ENCODE measurements at places on chromosomes 1 and 21.
A peak's percentile ranks its signal among the peaks of the same experiment; 100 is the strongest.

DNA sequence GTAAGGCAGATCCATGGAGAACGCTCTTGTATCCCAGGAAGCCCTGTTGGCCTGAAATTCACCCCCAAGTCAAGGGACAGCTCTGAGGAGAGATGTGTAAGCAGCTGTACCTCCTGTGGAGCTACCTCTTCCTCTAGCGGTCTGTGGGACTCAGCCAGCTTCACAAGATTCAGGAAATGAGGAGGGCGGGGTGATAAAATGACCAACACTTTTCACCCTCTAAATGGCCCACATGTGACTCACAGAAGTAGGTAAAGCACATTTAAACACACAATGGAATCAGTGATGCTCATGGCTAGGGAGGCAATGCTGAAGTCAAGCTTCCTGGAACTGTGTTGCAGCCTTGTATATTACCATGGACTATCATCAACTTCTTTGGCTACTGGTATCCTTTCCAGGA, at the start of gene SH2D1B:
Gene SH2D1B, minus strand, starts transcription at position 135 of the 400 bp plus-strand sequence. Its CDS starts 120 bp downstream, at position 15.
- no peak for DNase-seq

DNA sequence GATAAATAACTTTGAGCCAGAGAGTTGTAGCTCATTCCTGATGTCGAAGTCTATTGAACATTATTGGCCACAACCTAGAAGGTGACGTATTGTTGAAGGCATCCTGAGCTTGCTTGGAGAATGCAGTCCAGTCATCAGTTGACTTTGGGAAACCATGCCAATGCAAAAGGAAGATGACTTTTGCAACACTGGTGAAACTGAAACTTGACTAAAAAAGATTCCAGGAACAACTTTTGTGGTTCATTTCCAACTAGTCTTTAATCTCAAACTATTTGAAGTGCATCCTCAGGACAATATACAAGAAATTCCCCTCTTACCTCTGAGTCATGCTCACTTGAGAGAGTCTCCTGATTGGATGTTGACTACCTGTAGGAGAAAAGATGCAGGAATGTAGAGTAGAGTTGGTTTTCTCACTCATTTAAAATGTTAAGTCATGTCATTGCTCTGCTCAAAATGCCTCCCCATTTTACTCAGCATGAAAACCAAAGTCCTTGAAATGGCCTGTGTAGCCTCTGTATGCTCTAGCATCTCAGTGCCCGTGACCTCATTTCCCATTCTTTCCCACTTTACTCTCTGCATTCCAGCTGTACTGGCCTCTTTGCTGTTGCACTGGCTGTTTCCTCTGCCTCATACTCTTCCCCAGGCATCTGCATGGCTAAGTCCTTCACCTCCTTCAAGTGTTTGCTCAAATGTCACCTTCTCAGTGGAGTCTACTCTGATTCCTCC, 24.4 kb upstream of the LEPR start:
- peak; percentile 9 for DNase-seq

DNA sequence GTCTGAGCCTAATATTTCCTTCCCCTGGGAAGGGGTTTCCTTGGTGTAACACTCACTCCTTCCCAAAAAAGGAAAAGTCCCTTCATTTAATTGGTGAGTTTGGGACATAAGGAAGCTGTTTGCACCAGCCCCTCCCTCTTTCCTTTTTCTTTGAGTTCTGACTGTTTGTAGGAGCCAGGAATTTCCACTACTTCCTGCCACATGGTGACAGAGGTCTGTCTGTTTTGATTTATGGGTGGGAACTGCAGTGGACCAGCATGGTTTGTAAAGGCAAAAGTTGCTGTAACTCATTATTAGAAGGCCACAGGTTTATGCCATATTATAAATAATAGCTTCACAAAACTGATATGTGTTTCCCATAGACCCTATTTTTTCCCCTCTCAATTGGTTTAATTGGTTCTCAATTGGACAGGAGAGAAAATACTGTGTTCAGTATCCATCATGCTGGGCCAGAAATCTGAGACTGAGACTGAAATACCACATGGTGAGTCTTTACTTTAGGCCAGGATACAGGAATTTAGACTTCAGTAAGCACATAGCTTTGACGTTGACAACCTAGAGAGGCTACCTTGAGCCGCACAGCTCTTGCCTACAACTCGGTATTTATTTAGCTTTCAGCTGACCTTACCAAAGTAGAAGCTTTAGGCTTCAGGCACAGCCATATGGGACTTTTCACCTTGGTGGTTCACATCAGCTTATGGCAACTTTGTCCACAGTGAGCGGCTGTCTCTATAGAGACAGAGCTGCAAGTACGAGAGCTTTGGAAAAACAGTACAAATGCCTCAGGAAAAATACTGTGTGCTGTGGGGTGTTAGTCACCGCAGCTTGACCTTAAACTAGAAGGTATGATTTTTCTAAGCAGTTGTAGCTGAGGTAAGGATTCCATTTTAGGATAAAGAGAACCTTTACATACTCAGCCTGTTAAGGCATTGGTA, 40.0 kb upstream of the RGS7 start:
- no peak for DNase-seq

GRCh38 chr1:21820597-21821232, 8.7 kb downstream of the LDLRAD2 start:
- no peak for DNase-seq

DNA sequence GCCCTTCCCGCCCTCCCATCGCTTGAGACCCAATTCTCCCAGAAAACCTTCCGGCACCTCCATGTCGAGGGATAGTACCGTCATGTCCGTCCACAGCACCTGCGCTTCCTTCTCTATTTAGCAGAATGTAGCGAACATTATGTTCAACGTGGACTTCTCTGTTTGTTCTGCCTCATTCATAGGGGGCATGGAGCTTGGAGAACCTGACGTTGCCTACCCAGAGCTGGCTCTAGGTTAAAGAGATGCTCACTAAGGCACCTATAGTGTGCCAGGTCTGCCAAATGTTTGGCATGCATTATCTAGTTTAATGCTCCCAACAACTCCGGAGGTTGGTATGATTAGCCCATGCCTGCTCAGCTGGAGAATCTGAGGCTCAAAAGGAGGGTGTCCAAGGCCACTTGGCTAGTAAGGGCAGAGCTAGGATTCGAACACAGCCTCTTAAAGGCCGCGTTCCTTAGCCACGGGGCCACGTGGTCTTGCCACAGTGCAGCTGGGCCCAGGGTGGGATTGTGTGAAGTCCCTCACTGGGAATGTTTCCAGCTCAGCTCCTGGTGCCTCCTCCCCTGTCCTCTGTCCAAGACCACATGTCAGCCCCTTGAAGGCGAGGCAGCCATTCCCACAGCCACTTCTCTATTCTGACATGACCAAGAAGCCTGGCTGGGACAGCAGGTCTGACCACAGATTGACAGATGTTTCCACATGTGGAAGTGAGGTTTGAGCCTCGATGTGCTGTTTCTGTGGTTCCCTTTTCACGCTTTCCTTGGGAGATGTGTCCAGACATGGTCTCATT, 57.8 kb downstream of the RUNX3 start:
- no peak for DNase-seq

DNA sequence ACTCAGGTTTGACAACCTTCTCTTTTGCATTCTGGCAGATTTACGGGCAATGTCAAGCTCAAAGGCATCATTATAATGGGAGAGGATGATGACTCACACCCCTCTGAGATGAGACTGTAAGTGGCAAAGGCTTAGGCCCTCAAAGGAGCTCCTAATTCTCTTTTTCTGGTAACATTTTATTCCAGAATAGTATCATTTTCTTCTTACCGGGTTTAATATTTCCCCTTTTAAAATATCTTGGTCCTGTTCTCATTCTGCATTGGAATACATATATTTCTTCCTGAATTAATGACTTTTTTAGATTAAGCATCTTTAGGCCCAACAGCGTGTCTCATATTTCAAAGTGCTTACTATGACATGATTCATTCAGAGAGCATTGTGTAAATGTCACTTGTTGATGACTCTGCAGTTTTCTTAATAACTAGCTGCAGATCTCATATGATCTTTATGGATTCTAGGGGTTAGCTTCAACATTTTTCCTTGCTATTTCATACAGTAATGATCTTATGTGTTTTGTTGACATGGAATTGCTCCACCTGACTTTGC, 1.7 kb downstream of the PITHD1 start:
- DNase-seq, result no peak

DNA sequence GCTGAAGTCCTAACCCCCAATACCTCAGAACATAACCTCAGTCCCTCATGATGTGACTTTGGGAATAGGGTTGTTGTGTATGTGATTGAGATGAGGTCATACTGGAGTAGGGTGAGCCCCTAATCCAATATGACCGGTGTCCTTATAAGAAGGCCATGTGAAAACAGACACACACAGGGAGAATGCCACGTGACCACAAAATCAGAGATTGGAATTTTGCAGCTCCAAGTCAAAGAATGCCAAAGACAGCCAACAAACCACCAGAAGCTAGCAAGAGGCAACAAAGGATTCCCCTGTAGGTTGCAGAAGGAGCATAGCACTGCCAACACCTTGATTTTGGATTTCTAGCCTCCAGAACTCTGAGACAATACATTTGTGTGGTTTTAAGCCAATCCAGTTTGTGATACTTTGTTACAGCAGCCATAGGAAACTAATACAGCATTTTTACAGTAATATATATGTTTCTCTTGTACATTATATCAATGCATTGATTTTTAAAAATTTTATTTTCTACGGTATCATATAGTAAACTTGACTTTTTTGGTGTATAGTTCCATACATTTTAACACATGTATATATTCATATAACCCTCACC, 5.4 kb downstream of the ZSWIM5 start:
- DNase-seq, result no peak

DNA sequence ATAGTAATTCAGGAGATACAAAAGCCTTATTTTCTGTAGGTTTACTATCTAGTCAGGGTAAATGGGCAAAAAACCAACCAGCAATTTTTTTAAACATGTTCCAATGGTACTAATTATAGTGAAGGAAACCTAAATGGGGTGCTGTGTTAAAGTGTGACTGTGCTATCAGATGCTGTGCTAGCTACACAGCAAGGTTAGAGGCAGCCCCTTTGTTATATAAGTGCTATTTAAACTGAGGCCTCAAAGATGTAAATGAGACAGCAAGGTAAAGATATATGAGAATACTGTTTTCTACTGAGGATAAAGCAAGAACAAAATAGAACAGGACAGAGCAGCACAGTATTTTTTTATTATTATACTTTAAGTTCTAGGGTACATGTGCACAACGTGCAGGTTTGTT, 305.4 kb upstream of the RGS18 start:
- no peak for DNase-seq

GRCh38 chr1:205783904-205784303, 8.6 kb upstream of the RAB29 start:
- no peak for DNase-seq

DNA sequence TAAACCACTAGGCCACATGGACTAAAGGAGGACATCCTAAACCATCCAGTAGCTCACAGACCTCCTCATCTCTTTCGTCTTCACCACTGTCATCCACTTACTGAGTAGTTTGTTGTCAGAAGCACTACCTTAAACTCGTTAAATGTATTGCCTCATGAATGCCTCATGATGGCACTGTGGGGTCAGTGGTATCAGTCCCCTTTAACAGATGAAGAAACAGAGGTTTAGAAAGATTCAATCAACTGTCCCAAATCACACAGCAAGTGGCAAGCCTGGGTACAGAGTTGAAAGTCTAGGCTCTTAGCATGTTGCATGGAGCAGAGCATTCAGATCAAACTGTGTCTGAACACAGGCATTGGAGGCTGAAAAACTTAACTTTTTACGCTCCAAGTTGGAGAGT, 183.6 kb upstream of the KIAA0040 start:
- DNase-seq, result no peak

DNA sequence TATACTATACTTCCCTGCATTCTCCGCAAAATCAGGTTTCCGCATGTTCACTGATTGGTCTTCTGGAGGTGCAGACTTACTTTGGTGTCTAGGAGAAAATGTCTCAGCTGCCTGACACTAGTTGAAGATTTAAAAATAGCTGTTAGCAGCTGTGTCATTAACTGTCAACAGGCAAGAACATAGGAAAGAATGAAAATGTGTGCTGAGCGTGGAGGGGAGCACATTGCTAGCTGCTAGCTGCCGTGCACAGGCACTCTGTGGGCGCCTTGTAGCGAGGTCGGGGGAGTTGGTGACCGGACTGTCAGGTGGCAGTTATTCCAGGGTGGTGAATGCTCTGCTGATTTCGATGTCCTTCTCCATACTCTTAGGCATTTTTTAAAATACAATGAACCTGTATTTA, 5.2 kb downstream of the FAAH start:
- DNase-seq, result no peak

DNA sequence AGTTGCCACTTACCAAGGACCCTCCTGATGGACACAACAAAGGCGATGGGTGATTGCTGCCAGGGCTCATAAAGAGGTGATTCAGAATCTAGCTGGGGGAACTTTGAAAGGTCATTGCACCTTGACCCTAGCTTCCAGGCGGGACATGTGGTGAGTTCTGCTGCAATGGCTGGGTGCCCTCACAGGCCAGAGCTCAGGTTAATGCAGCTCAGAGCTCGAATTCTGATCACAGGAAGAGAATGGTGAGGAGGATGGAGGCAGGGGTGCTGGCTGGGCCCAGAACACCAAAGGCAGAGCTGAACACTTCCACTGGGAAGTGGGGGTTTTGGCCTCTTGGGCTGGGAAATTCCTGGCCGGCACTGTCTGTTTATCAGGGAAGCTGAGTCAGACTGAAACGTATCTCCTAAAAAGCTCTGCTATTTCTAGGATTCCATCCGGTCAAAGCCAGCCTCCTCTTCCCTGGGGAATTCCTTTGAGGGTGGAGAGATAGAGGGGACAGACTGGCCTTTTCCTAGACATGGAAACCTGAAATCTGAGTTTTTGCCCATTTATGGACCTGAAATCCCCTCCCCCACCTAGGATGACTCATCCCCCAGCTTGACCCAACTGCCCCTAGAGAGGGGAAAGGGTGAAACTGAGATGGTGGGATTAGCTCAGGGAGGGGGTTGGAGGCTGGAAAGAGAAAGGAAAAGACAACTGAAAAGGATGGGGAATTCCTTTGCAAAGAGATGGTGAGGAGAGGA, 27.2 kb downstream of the NUAK2 start:
- peak; percentile 90 for DNase-seq

GRCh38 chr1:225890346-225891228, 1.6 kb upstream of the LEFTY1 start:
- no peak for DNase-seq

GRCh38 chr1:212487774-212488435, 55.2 kb downstream of the NENF start:
- DNase-seq, result no peak

DNA sequence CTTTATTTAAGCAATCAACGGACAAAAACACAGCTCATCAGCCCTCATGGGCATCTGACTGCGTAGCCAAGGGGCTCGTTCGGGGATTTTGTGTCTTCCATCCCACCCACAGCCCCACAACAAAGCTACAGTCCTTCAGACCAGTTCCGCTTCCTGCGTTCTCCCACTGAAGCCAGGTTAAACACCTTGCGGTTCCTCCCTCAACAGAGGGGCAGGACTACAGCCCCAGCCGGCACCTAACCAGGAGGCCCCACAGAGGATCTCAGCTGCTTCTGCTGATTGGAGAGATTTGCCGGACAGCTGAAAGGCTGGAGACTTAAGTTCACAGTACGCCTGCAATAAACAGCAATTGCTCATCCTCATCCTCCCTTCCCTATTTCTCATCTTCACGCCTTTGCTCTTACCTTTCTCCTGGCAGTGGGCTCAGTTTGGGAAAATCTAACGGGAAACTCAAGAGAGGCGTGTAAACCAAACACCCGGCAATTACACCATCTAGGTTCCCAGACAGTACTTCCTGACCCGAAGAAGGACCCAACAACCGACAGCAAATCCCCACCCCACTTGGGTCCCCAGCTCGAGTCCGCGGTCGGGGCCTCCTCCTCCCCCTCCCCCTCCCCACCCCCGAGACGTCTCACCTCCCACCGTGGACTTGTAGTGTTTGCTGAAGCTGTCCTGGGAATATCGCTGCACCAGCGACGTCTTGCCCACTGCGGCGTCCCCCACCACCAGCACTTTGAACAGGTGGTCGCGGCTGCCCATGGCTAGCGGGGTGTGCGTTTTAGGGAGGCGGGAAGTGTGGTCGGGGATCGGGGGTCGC, 876 bp downstream of the RAB29 start:
- DNase-seq, result no peak

Measured in fibroblast of skin of left quadriceps (primary cell).